ENCODE measurements at places on chromosomes 4 and X. TPM values are rescaled to one million over a fixed set of nuclear protein-coding genes. Genes with fewer than 3 reads are reported as not detected.
A peak's percentile ranks its signal among the peaks of the same experiment; 100 is the strongest.

DNA sequence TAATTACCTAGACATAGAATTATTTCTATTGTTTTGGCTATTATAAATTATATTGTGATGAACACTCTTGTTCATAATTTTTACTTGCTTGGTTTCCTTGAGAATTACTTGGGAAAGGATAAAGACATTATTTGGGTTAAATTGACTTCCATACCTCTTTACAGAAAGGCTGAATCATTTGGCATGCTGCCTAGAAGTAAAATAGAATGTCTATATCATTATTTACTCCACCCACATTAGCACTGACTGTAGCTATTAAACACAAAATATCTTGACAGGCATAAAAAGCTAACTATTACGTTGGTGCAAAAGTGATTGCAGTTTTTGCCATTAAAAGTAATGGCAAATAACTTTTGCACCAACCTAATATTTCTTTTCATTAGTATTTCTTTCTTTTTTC is 29.7 kb upstream of the ADH6 start:
- no peak for DNase-seq
- no peak overlapping the region for H3K27ac ChIP-seq
- no peak overlapping the region for H3K4me3 ChIP-seq
- H3K36me3 ChIP-seq, result no peaks in the 10 kb centered on the region

DNA sequence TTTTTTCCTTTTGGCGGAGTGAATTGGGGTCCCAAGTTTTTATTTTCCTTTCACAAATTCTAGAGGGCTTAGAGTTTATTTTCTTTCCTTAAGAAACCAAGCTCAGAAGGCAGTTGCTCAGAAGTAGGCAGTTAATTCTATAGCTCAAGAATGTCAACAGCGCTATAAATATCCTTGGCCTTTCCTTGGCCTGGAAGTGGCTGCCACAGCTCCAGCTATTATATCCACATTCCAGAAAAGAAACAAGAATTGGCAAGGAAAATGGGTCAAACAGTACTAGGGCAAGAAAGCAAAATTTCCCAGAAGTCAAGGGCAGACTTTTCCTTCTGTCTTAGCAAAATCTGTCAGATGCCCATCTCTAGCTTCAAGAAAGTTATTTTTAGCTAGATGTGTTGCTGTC is 31.0 kb downstream of the SLC10A6 start:
- H3K27ac ChIP-seq, result no peak overlapping the region
- no peaks in the 10 kb centered on the region for H3K27me3 ChIP-seq
- DNase-seq, result no peak
- no peaks in the 10 kb centered on the region for H3K4me1 ChIP-seq
- H3K4me3 ChIP-seq, result no peak overlapping the region

ASB5 gene
- 0.50 TPM for polyA plus RNA-seq

DNA sequence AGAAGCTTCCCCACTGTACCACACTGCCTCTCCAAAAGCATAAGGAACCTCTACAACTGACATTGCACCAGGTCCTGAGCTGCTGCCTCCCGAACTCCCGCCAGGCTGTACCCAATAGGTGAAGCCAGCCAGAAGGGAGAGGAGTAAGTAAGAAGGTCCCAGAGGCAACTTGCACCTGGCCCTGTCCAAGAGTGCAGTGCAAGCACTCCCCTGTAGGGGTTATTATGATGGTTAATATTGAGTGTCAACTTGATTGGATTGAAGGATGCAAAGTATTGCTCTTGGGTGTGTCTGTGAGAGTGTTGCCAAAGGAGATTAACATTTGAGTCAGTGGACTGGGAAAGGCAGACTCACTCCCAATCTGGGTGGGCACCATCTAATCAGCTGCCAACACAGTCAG is 879.3 kb upstream of the SLIT2 start:
- H3K27me3 ChIP-seq, result no peaks in the 10 kb centered on the region
- H3K27ac ChIP-seq, result no peak overlapping the region
- no peaks in the 10 kb centered on the region for H3K36me3 ChIP-seq
- DNase-seq, result no peak

DNA sequence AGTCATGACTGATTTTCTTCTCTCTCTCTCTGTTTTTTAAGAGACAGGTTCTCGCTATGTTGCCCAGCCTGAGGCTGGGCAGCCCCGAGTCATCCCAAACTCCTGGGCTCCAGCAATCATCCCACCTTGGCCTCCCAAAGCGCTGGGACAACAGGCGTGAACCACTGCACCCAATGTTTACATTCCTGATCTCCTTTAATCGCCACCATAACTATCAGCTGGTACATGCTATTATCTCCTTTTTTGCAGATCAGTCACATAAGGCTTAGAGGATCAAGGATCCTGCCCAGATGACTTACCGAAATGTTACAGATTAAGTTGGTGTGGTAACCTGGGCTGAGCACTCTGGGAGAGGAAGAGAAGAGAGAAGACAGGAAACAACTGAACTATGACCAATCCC is 1.5 kb upstream of the USP46 start:
- no peak overlapping the region for H3K27ac ChIP-seq
- peak overlapping the region; percentile 93 for H3K4me3 ChIP-seq

DNA sequence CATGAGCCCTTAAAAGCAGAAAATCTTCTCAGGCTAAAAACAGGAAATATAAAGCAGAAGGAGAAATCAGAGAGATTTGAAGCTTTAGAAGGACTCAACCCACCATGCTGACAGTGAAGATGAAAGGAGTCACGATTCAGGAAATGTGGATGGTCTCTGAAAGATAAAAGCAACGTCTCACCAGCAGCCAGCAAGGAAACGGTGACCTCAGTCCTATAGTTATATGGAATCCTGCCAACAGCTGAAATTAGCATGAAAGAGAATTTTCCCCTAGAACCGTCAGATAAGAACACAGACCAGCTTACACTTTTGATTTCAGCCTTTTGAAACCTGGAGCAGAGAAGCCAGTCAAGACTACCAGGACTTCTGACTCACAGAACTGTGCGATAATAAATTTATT is 715.7 kb upstream of the HTR2C start:
- H3K4me1 ChIP-seq, result no peaks in the 10 kb centered on the region
- no peaks in the 10 kb centered on the region for H3K36me3 ChIP-seq
- no peaks in the 10 kb centered on the region for H3K27me3 ChIP-seq
- H3K27ac ChIP-seq, result no peak overlapping the region
- no peak for DNase-seq

- H3K27ac ChIP-seq, result peak overlapping the region; percentile 46
- no peak for DNase-seq
- H3K4me1 ChIP-seq, result peaks cover 18% of the 10 kb centered on the region
- H3K4me3 ChIP-seq, result no peak overlapping the region
- peaks cover 14% of the 10 kb centered on the region for H3K27me3 ChIP-seq
- H3K36me3 ChIP-seq, result no peaks in the 10 kb centered on the region
These were observed 893 bp upstream of the SOD3 start for GRCh38 chr4:24794480-24794879.

DNA sequence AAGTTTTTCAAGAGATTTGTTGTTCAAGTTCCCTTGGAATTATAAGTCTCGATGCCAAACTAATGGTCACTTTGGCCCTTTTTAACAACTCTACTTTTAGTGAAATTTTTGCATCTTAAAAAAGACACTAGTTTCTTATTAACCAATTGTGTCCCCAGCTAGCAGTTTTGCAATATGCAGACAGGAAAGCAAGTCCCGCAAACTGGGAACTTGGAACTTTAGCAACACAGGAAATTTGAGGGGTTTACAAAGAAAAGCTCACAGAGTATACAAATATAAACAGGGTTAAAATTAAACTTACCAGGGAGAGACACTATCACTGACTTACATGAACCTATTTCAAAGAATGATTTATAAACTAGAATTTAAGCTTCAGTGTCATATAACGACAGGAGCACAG is 137.9 kb downstream of the ANK2 start:
- H3K4me1 ChIP-seq, result no peaks in the 10 kb centered on the region
- H3K27ac ChIP-seq, result no peak overlapping the region
- H3K4me3 ChIP-seq, result no peak overlapping the region

NLGN3 gene
- polyA plus RNA-seq, result 0.48 TPM

PLS3 gene
- polyA plus RNA-seq, result 57.0 TPM

DNA sequence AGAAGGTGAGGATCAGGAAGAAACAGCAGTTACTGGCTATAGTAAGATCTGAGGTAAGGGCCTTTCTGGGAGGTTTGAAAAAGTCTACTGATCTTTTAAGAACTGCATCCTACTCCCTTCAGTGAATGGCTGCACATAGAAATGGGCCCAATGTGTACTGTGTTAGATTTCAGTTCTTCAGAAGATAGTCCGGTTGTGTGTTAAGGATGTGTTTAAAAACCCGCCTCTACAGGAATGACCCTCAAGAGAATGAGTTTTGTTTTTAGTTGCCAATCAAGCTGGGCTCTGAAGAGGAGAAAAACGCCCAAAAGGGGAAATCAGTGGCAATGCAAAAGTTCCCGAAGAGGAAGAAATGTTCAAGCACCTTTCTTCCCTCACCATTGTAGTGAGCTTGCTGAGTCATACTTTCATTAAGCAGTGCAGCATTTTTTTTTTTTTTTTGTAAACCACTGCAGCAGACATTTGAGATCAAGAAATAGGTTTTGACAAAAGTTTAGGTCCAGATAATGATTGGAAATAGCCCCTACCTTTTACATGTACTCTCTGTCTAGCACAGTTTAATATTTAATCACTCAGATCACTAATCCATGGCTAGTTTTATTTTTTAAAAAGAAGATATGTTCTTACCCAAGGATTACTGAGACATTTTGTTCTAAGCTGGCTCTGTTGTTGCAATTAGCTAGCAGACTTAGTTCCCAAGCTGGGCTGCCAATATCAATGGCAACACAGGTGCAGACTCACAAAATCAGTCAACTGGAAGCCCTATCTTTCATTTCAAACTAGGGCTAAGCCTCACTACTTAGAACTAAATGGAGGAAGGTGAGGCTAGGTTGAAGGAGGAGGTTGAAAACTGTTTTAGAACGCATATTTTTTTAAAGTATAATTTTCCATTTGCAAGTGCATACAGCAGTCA is 7.0 kb upstream of the TRPC5OS start:
- peaks cover 34% of the 10 kb centered on the region for H3K27me3 ChIP-seq
- no peak overlapping the region for H3K27ac ChIP-seq
- no peaks in the 10 kb centered on the region for H3K4me1 ChIP-seq
- DNase-seq, result no peak
- no peak overlapping the region for H3K4me3 ChIP-seq
- no peaks in the 10 kb centered on the region for H3K36me3 ChIP-seq

GRCh38 chrX:675279-675954 is 44.8 kb downstream of the SHOX start:
- no peak overlapping the region for H3K4me3 ChIP-seq
- no peaks in the 10 kb centered on the region for H3K36me3 ChIP-seq
- no peaks in the 10 kb centered on the region for H3K27me3 ChIP-seq

GRCh38 chr4:186079694-186080093 is 10.7 kb downstream of the TLR3 start:
- H3K4me1 ChIP-seq, result no peaks in the 10 kb centered on the region
- no peak overlapping the region for H3K27ac ChIP-seq
- DNase-seq, result no peak
- H3K4me3 ChIP-seq, result no peak overlapping the region
- no peaks in the 10 kb centered on the region for H3K27me3 ChIP-seq

Measured in spleen (tissue), 13 donors.